ENCODE measurements at places on chromosomes 4 and X. TPM values are rescaled to one million over a fixed set of nuclear protein-coding genes. Genes with fewer than 3 reads are reported as not detected.

MEPE gene
- not detected for total RNA-seq

SPANXN4 gene
- not detected for total RNA-seq

SUPT20HL1 gene
- total RNA-seq, result not detected

TMPRSS11A gene
- not detected for total RNA-seq

- peak; percentile 45 for DNase-seq
These were observed 112.8 kb upstream of the ATXN3L start for GRCh38 chrX:13432414-13433297.

DNA sequence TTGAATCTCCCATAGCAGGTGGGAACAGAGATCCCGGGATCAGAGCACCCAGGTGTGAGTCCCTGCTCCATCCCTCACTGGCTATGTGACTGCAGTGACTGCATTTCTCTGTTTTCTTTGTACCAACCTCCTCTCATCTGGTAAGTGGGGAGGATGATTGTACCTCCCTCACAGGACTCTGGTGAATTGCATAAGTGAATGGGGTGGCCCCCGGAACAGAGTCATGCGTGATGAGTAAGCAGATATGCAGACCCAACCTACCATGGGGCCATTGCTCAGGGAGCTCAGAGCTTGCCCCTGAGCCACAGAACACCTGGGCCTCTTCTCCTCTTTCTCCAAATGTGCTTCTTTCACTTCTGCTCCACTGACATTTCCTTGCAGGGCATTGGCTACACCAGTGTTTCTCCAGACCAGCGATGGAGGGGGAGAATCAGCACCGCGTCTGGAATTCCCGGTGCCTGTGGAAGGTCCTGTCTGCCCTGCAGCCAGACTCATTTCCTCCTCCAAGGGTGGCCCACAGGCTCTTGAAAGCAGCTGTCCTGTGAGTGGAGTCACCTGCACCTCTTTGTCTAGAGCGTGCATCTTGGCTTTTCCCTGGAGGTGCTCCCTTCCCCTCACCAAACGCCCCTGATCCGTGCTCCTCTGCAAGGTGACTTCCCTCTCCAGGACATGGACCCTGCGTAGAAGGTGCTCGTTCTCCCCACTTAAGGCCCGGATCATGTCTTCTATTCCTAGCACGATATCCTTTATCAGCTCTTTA lies 30.0 kb downstream of the C4orf50 start:
- no peak for DNase-seq

- peak; percentile 12 for DNase-seq
These were observed 1156.7 kb downstream of the FAM133A start for GRCh38 chrX:94830717-94831116.

DNA sequence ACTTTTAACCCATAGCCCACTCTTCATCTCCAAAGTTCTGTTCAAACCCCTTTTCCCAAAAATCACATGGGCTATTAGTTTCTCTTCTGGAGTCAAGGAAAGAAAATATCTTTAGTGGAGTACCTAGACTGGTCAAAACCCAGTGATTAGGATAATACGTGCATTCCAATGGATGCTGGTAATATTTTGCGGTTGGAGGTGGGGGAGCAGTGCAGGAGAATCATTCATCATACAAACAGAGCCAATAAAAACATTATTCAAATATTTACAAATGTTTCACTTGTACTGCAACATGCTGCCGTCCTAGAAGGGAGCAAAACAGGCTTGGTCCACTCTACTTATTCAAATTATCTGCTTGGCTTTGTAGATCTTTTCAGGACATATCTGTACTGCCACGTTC lies 57.2 kb upstream of the RAB9B start:
- peak; percentile 85 for DNase-seq

DNA sequence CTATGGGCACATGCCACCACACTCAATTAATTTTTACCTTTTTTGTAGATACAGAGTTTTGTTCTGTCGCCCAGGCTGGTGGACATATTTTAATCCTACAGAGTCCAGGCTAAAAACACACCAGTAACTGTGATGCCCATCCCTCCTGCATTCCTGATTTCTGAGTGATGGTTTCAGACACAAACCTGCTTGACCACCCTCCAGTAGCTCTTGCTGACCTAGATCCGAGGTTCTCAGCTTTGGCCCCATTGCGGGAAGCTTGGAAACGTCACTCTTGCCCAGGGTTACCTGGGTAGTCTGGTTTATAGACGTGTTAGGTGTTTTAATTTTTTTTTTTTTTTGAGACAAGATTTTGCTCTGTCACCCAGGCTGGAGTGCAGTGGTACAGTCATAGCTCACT lies 7.5 kb downstream of the CD99 start:
- peak; percentile 89 for DNase-seq

DNA sequence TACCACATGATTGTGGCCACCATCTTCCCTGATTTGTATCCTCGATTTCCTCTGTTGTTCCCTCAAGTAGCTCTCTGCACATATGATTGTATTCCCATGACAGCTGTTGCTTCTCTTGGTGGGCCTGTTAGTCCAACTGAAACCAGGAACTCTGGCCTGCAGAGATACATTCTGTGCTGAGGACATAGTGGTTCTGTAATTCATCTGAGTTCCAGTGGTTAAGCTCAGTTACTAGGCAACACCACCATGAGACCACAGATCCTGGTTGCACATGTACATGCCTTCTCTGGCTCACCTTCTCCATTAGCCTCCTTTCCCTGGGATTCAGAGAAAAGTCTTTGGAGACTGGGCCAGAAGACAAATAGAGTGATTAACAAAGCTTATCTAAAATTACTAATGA lies 172.1 kb upstream of the SLC7A11 start:
- no peak for DNase-seq

- no peak for DNase-seq
These were observed 122.4 kb downstream of the RAP1GDS1 start for GRCh38 chr4:98383431-98384106.

GRCh38 chr4:2071912-2072867 lies 13.1 kb downstream of the NAT8L start:
- DNase-seq, result no peak

Measured in PC-3 (cell line).